ENCODE measurements at places on chromosomes 1 and 21. TPM values are rescaled to one million over a fixed set of nuclear protein-coding genes. Genes with fewer than 3 reads are reported as not detected.

The ADAMTS5 gene
- polyA plus RNA-seq: 12.1 TPM

The PRDM16 gene
- 0.62 TPM for polyA plus RNA-seq

The USP16 gene
- polyA plus RNA-seq: 43.0 TPM

The PLXNA2 gene
- polyA plus RNA-seq: 36.3 TPM

The DNASE2B gene
- polyA plus RNA-seq: not detected

The SPRR4 gene
- not detected for polyA plus RNA-seq

The SAMSN1 gene
- polyA plus RNA-seq: 1.4 TPM

The HLX gene
- 14.9 TPM for polyA plus RNA-seq

The YIPF1 gene
- 13.8 TPM for polyA plus RNA-seq

- DNase-seq: no peak
Observed at GRCh38 chr1:152111515-152111968, 3.7 kb downstream of the TCHH start.

- DNase-seq: no peak
Observed at GRCh38 chr1:207417076-207417475, 37.1 kb upstream of the CR2 start.

DNA sequence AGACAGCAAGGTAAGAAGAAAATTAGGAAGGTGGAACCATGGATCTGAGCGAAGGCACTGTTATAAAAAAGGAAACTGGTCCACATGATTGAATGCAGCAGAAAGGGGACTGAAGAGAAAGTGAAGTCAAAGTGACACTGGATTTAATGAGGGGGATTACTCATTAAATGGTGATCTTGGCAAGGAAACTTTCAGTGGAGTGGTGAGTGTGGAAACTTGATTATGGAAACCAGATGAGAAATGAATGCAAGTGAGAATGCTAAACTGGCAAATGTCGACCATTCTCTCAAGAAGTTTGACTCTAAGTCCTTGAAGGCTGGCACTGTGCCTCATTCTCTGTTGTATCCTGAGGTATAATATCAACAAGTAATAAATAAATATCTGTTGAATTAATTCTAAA, 23.3 kb downstream of the COLGALT2 start:
- no peak for DNase-seq

- no peak for DNase-seq
Observed at GRCh38 chr1:182283746-182284544, 107.6 kb downstream of the GLUL start.

DNA sequence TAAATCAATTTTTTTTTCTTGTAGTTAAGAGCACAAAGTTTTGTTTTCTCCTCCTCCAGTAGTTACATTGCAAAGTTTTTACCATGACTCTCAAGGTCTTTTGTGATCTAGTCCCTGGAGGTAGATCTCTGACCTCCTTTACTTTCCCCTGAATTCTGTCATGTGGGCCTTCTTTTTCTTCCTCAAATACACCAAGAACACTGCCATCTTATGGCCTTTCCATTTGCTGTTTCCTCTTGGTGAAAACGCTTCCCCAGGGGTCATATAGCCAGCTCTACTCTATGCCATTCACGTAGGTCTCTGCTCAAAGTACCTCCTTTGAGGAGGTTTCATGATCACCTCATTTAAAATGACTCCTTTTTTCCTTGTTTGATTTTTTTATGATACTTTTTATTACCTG, 2.7 kb downstream of the DDX20 start:
- no peak for DNase-seq

- peak; percentile 25 for DNase-seq
Observed at GRCh38 chr1:36125129-36125991, at the start of gene COL8A2. Gene COL8A2 (minus strand): TSS chr1:36125222. CDS start chr1:36100242, 24,980 bp downstream.

- no peak for DNase-seq
Observed at GRCh38 chr1:35808450-35809113, 766 bp downstream of the AGO4 start.

DNA sequence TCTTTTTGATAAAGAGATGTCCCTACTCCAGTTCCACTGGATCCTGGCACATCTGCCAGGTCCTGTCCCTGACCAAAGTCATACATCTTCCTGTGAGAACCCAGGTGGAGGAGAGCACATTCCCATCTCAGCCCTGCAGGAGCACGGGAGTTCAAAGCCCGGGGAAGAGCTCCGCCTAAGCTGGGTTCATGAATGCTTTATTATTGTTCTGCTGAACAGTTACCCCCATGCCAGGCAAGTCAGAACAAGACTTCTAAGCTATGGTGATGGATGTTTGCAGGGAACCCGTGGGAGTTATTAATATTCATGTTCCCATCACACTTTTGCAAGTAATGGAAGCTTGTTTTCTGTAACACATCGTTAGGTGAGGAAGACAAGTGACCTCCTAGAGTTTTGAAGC, 62.9 kb downstream of the SEC16B start:
- DNase-seq: no peak

GRCh38 chr1:23188434-23188884, 19.8 kb upstream of the LUZP1 start:
- DNase-seq: no peak

DNA sequence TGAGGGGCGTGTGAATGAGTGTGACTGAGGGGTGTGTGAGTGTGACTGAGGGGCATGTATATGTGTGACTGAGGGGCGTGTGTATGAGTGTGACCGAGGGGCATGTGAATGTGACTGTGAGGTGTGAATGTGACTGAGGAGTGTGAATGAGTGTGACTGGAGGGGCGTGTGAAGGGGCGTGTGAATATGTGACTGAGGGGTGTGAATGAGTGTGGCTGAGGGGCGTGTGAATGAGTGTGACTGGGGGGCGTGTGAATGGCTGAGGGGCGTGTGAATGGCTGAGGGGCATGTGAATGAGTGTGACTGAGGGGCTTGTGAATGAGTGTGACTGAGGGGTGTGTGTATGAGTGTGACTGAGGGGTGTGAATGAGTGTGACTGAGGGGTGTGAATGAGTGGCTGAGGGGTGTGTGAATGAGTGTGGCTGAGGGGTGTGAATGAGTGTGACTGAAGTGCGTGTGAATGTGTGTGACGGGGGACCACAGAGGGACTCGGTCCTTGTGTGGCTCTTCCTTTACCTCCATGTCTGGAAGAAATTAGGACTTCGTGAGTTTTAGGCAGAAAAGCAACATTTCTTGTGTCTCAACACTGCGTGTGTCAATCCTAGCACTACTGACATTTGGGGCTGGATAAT, 105.8 kb downstream of the GLIS1 start:
- DNase-seq: no peak

DNA sequence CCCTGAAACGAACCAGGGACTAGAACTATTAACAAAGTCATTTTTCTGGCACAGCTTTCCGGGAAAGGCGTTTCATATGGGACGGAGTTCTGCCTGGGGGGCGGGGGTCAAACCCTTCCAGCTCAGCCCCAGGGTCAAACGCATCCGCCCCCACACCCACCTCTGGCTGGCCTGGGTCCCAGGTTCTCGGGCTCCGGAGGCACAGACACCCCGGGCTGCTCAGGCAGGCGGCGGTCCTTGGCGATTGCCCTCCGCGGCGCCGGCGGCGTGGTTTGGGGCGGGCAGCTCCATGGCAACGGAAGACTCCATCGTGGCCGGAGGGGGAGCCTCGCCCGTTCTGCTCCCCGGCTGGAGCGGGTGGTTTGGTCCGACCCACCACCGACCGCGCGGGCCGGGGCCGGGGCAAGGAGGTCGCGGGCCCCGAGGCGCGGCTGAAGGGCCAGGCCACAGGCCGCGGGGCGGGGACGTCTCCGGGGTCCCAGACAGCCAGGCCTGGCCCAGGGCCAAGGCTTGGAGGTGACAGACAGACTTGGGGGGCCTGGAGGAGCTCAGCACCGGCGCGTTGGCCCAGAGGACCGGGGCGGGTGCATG, at the start of gene CFAP74:
TSS of gene CFAP74 (minus strand) at position 246 of the 591 bp plus-strand sequence. CDS start 12,830 bp downstream, outside the sequence.
- DNase-seq: no peak

GRCh38 chr1:161138431-161138830, 6.0 kb upstream of the DEDD start:
- no peak for DNase-seq

DNA sequence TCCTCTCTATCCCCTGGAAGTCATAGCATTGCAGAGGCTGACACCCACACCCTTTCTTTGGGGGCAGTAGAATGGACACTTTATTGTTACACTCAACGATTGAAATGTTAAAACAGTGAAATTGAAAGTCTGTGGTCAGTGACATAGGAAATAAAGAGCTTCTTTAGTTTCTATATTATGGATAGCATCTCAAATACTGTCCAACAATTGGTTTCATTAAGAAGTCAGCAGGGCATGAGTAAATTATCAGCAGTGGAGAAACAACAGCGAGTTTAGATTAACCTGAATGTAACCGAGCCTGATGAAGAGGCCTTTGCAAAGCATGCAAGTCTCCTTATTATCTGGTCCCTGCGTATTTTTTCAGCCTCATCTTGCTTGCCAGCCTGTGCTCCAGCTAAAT, 350.7 kb downstream of the NTNG1 start:
- DNase-seq: no peak

- DNase-seq: no peak
Observed at GRCh38 chr1:214923278-214923915, 159.1 kb upstream of the KCNK2 start.

DNA sequence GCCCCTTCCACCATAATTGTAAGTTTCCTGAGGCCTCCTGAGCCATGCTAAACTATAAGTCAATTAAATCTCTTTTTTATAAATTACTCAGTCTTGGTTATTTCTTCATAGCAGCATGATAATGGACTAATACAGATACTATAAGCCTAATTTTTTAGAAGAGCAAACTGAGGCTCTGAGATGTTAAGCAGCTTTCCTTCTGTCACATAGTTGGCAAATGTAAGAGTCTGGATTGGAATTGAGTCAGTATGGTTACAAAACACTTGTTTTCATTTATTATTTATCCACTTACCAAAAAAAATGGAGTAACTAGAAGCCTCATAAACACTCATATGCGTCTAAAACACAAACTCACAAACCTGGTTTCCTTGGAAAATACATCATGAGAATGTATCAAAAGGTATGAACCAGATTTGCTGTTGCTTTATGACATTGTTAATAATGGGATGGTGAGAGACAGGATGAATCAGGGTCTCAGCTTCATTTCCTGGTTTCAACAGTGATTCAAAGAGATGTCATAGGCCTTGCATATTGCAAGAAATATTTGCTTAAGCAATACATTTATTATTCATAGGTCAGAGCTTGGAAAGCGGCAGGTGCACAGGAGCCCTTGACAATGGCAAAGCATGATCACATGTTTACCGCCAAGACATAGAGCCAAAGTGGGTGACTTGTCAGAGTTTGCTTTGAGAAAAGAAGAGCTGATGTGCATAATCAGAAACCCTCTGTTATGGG, 221.5 kb downstream of the GRIK1 start:
- no peak for DNase-seq

Measured in forelimb muscle (tissue), 1 donor.